Stimulated activated CD8-positive, alpha-beta memory T cell treated with anti-CD3 and anti-CD28 coated beads, Interleukin-4, amount 100 ng/mL, for 1 hour (primary cell): ENCODE measurements at places on chromosomes 6 and 20.

DNA sequence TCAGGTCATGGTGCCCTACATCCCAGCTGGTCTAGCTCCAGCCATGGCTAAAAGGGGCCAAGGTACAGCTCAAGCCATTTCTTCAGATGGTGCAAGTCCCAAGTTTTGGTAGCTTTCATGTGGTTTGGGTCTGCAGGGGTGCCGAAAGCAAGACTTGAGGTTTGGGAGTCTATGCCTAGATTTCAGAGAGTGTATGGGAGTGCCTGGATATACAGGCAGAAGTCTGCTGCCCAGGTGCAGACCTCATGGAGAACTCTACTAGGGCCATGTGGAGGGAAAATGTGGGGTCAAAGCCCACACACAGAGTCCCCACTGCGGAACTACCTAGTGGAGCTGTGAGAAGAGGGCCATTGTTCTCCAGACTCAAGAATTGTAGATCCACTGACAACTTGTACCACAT, 1000.9 kb upstream of the ADGRB3 start:
- no peak for DNase-seq

GRCh38 chr6:72286911-72287311, 335.0 kb upstream of the KCNQ5 start:
- DNase-seq = no peak

GRCh38 chr6:149961728-149962425, 1.9 kb upstream of the ULBP1 start:
- DNase-seq = no peak

DNA sequence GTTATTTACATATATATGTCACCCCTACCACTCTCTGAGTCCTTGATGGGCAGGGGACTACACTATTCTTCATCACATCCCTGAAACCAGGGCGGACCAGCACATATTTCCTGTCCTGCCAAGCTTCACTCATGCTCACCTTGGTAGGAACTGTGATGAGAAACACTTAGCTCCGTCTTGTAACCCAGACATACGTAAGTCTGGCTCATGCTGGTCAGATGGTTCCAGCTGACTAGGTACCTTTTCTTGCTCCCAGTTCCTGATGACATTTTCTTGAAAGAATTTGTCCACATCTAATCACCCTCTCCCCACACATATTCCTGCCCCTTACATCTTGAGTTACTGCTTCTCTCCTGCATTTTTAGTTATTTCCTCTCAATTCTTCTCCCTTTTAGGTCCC, 122.2 kb upstream of the MYLIP start:
- no peak for DNase-seq
